Stimulated activated CD8-positive, alpha-beta memory T cell treated with anti-CD3 and anti-CD28 coated beads, Interleukin-7, amount 100 ng/mL, for 1 hour (primary cell): ENCODE measurements at places on chromosomes 1 and 21.

DNA sequence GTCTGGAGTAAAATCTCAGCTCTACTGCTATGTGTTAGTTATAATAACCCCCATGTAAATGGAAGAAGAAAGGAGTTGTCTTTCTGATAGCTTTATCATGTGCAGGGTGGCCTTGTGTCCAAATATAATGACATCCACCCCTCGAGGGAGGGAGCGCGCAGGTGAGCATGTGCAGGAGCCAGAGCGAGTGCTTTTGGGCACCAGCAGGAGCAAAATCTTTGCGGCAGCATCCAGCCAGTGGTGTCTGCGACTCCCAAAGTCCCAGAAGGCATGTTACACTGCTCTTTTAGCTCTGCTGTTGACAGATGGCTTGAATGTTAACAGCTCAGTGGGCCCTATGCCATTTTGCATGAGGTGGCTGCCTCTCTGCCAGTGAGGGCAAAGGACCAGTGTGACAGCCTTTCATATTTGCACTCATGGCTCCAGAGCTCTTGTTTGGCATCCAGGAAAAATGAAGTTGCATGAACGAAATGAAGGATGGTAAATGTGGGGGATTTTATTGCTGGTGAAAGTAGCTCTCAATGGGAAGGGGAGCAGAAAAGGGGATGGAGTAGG lies 146.7 kb downstream of the HMCN1 start:
- no peak for DNase-seq

- no peak for DNase-seq
Measured at GRCh38 chr1:17984583-17984982, 123.0 kb upstream of the IGSF21 start.

DNA sequence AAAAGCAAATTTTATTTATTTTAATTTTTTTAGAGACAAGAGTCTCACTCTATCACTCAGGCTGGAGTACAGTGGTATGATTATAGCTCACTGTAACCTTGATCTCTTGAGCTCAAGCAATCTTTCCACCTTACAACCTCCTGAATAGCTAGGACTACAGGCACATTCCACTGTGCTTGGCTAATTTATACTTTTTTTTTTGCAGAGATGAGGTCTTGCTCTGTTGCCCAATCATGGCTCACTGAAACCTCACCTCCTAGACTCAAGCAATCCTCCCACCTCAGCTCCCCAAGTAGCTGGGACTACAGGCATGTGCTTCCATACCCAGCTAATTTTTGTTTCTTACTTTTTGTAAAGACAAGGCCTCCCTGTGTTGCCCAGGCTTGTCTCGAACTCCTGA lies 49.5 kb downstream of the DR1 start:
- DNase-seq, result no peak

DNA sequence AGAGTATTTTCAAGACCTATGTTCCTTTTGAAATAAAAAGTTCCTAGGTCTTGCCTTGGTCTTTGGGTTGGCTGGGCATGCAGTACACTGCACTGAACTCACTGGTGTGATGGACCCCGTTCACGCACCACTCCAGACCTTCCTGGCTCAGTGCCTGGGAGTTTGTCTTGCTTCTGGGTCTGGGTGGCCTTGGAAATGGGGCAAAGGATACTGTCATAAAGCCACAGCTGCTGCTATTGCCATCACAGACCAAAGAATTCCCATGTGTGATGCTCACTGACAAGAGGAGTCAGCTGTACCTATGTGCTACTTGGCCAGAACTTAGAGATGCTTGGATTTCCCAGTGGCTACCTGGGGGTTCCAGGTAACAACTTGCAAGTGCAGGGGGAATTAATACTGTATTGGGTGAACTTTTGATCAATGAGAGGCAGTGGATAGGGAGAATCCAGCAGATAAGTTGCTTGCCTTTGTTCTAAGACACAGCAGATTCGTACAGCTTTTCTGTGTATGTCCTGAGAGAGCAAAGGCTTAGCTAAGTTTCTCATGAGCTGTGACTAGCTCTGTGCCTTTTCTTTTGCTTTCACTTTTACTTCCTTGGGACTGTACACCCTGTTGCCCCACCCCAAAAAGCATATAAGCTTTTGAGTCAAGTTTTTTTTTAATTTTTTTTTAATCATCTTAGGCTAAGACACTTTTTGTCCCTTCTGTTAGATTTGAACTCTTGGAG lies 115.3 kb downstream of the RUNX1 start:
- DNase-seq, result no peak

GRCh38 chr21:45550522-45551210 lies 8.4 kb upstream of the SLC19A1 start:
- no peak for DNase-seq

DNA sequence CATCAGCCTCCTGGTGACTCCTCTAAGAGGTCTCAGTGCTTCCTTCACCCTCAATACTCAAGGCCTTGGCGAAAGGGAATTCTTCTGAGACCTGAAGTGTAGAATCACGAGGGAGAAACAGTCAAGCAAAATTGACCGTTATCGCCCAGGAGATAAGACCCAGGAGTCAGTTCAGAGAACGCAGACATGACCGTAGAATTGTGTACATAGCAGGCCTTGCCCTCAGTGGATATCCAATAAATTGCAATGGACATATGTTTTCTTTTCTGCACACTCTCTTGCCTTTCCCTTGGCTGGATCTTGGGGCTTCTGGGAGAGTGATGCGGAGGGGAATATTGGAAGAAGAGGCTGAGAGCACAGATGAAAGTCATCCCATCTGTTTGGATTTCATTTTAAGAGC lies 15.7 kb upstream of the ETS2 start:
- DNase-seq, result no peak

GRCh38 chr1:110200666-110201065 lies 9.4 kb upstream of the KCNC4 start:
- DNase-seq, result no peak

DNA sequence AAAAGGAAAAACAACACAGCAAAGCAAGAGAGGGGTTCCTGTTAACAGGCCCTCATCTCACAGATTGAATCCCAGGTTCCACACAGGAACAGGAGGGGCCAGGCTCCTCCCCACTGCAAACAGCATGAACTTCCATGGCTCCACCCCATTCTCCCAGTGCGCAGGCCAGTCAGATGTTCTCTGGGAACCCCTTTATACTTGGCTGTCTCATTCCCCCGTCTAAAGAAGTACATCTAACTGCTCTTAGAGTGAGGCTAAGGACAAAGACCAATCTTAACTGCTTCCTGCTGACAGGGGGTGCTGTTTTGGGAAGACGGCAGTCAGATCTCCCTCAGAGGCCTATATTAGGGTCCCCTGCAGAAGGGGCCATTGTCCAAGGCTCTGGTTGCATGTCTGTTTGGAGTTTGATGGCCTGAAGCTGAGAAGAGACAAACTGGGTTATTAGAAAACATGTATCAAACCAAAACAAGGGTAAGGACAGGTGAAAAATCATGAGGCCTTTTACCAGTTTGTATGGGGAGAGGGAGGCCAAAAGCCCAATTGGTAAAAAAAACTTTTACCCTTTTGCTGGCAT lies 10.5 kb upstream of the NASP start:
- no peak for DNase-seq

- DNase-seq, result no peak
Measured at GRCh38 chr1:56469640-56470371, 109.6 kb downstream of the PLPP3 start.

DNA sequence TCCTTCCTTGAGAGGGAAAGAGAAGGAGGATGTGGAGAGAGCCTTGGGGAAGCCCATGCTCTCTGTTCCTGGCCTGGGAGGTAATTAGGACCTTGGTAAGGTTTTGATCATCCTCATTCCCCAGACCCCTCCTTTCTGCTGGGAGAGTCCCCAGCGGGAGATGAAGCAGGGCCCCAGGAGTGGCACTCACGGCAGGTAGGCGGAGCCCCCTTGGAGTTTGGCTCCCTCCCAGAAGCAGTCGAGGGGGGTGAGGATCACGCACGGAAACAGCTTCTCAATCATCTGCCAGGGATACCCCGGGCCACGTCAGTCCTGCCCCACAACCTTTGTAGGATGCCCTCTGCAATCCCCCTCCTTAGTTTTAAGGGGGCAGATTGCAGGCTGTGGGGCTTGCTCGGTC lies 11.5 kb downstream of the PTCH2 start:
- DNase-seq, result no peak

DNA sequence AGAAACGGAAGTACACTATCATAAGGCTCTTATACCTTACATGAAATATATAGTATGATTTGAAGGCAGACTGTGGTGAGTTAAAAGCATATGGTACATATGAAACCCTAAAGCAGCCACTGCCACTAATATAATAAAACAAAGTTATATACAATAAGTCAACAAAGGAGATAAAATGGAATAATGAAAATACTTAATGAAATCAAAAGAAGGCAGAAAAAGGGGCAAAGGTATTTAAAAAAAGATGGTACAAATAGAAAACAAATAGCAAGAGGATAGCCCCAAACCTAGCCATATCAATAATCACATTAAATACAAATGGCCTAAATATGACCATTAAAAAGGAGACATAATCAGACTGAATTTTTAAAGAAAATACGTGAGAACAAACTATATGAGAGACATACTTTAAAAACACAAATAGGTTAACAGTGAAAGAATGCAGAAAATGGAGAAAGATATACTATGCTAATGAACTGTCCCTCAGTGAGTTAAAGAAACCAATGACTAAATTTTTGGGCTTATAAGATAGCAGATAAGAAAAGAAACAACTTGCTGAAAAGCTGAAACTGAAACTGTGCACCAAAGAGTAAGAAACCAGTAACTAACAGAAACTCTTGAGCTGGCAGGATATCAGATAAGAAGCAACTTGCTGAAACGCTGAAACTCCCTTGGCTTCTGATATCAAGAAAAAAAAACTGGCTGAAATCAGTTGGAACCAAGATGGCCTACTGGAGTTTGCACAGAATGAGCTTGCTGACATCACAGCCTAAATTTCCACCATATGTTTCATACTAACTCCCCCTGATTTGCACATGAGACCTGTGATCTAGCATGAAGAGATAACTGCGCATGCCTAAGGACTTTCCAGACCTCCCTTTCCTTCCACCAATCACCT lies 44.3 kb upstream of the IL10 start:
- no peak for DNase-seq

DNA sequence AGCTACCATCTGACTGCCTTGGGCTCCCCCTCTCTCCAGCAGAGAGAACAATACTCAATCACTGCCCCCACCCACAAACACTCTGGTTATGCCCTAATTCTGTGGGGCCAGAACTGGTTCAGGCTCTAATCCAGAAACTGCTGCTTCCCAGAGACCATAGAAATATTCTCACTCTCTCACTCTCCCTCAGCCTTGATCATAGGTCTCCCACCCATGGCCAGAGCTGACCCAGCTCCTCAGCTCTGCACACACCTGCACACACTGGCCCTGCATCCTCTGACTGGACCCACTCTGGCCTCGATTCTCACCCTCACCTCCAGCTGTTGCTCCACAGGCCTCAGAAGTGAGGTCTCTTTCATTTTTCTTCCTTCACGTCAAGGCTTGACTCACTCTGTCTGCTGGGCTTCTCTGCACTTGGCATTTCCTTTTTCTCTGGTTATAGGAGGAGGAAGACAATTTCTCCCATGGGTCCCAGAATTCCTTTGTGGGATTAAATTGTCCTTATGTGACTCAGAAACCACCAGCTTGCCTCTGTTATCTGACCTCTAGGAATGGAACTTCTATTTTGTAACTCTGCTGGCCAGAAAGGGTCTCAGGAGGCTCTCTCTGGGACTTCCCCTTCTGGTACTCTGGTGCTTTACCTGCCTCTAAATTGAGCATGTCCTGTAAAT lies 15.6 kb upstream of the ZMYM6 start:
- no peak for DNase-seq

DNA sequence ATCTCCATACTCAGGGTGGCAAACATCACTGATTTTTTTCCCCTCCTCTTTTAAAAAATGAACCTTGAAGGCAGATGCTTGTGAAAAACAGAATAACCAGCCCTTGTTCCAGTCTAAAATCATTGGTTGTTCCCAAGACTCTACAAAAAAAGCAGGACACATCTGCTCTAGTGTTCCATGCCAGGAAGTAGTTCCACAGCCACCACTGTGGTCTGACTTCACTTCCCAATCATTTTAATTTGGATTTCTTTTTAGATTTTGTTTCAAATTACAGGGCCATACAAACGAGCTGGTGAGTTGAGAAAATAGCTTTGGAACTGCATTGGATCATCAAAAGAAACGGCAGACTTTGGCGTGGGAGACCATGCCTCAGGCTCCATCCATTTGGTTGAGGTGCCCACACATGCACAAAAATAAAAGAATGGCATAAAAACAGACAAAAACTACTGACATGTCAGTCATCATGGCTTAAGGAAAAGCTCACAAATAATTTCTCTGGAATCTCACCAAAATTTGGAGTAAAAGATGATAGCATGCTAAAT lies 210.0 kb downstream of the GABPA start:
- DNase-seq, result no peak

- no peak for DNase-seq
Measured at GRCh38 chr1:212624976-212625501, 16.5 kb downstream of the ATF3 start.

DNA sequence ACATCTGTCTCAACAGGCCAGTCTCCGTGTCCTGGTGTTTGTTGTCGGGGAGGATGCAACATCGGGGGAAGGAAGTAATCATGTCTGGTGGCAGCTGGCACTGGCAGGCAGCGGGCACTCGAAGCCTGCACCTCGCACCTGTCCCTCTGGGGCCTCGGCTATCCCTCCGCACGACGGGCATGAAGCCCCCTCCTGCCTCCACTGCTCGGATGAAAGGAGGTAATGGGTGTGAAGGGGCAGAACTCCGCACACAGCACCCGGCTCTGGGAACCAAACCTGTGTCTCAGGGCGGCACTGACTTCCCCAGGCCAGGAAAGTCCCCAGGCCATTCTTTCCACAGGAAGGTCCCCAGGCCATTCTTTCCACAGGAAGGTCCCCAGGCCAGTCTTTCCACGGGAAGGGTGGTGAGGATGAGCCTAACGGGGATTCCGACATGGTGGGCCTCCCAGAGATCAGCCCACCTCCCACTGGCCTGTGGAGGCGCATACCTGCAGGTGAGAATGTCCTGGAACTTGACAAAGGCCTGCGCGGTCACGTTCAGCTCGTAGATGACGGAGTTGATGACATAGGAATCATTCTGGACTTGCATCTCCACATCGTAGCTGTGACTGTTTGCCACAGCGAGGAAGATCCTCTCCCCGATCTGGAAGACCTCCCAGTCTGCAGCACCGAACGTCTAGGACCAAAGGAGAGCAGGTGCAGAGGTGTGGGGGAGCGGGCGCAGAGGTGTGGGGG lies 31.1 kb downstream of the KRTAP10-1 start:
- DNase-seq, result no peak

- no peak for DNase-seq
Measured at GRCh38 chr1:177024623-177025022, 139.9 kb downstream of the ASTN1 start.

- no peak for DNase-seq
Measured at GRCh38 chr1:16019644-16020277, 1.9 kb upstream of the HSPB7 start.

- no peak for DNase-seq
Measured at GRCh38 chr1:180278596-180279395, 48.7 kb downstream of the LHX4 start.

- no peak for DNase-seq
Measured at GRCh38 chr1:115706587-115707425, 61.7 kb downstream of the CASQ2 start.

GRCh38 chr21:35400233-35400939 lies 351.3 kb upstream of the RUNX1 start:
- DNase-seq, result no peak

GRCh38 chr1:222021129-222021528 lies 279.2 kb upstream of the DUSP10 start:
- DNase-seq, result no peak

- no peak for DNase-seq
Measured at GRCh38 chr1:197920414-197921117, 3.4 kb downstream of the LHX9 start.

- DNase-seq, result no peak
Measured at GRCh38 chr1:228148196-228148861, 1.4 kb upstream of the GJC2 start.
